ENCODE measurements at places on chromosomes 12 and 14. TPM values are rescaled to one million over a fixed set of nuclear protein-coding genes. Genes with fewer than 3 reads are reported as not detected.

- DNase-seq: no peak
These were observed 128.0 kb downstream of the NUAK1 start for GRCh38 chr12:106010741-106011140.

- DNase-seq: no peak
These were observed 21.5 kb upstream of the GNS start for GRCh38 chr12:64780531-64781279.

PAPLN gene
- 6.0 TPM for total RNA-seq

DNA sequence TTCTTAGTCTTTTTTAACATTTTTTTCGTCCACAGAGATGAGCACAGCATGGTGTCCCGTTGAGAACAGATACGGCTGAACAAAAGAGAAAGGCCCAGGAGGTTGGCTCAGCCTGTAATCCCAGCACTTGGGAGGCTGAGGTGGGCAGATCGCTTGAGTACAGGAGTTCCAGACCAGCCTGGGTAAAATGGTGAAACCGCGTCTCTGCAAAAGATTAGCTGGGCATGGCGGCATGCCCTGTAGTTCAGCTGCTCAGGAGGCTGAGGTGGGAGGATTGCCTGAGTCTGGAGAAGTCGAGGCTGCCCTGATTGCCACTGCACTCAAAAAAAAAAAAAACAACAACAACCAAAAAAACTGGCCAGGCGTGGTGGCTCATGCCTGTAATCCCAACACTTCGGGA is 5.9 kb upstream of the EP400 start:
- DNase-seq: no peak

ISM2 gene
- not detected for total RNA-seq

DNA sequence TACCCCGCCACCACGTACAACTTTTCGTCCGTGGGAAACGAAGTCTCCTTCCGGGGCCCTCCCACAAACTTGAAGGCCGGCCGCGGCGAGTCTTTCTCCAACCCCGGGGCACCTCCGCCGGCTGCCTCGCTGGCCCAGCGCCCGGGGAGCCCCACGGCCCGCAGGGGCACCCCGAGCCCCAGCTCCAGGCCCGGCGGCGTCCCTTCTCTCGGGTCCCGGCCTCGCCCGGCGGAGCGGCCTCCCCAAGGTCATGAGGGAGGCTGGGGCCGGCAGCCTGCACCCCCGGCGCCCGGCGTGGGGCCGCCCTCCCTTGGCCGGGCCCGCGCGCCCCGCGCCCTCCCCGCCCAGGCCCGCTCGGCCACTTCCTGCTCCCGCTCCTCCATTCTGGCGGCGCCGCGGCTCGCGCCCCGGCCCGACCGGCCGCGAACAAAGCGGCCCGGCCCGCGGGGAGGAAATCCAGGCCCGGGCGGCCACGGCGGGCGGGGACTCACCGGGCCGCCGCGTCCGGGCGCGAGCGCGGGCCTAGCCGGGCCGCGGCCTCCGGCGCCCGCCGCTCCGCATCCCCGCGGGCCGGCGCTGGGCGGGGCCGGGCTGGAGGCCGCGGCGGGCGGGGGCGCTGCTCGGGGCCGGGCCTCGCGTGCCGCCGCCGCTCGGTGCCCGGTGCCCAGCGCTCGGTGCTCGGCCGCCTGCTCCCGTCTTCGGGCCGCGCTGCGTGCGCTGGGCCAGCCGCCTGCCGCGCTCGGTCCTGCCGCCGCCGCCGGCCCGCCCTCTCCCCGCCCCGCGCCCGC is at the start of gene AKT1:
AKT1 (minus strand) TSS at position 756 of the 788 bp plus-strand sequence. CDS start 3,105 bp downstream, outside the sequence.
- DNase-seq: no peak

DNA sequence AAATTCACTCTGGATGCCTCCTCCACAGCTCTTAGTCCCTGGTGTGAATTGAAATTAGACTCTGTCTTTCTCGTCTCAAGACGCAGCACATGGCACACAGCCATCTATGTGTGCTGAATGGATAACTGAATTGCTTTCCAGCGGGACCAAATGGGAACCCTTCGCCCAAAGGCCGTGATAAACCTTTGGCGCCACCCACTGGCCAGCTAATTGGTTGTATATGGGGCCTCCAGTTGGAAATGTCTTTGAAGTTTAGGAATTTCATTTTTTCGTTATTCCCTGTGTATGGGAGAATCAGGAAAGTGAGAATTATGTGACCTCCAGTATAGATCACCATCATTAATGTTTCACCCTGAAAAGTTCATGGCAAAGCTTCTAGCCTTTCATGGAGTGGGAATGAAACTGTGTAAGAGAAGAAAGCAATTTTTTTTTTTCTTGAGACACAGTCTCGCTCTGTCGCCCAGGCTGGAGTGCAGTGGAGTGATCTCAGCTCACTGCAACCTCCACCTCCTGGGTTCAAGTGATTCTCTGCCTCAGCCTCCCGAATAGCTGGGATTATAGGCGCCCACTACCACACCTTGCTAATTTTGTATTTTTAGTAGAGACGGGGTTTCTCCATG is 9.8 kb upstream of the HSP90AA1 start:
- DNase-seq: peak; percentile 57

- no peak for DNase-seq
These were observed 16.3 kb downstream of the SMCO2 start for GRCh38 chr12:27462851-27463250.

- peak; percentile 64 for DNase-seq
These were observed 111.5 kb downstream of the SRGAP1 start for GRCh38 chr12:63955831-63956666.

ADAMTS20 gene
- total RNA-seq: not detected

ITGA7 gene
- total RNA-seq: 0.79 TPM

TCL1B gene
- total RNA-seq: not detected

- peak; percentile 97 for DNase-seq
These were observed 7.8 kb downstream of the ZFP36L1 start for GRCh38 chr14:68784978-68785533.

- DNase-seq: peak; percentile 22
These were observed 549.6 kb downstream of the DIO2 start for GRCh38 chr14:79661752-79662151.

PAH gene
- total RNA-seq: not detected

ADCY6 gene
- total RNA-seq: 13.4 TPM

SPTB gene
- total RNA-seq: not detected

DNA sequence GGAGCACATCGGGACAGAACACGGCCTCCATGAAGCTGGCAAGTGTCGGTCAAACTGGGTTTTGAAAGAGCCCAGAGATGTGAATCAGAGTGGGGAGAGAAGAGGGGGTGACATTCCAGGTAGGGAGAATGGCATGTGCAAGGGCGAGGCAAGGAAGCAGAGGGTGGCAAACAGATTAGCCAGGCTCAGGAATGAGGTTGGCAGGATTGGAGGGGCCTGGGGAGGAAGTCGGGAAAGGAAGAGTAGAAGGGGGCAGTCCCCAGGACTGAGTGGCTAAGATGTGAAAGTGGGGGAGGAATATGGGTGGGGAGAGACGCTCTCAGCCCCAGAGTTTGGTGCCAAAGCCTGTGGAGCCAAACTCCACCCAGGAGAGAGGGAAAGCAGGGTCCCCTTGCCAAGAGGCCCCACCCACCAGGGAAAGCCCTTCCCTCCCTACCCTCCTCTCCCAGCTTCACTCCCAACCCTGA is 5.5 kb upstream of the HDAC7 start:
- DNase-seq: peak; percentile 81

DNA sequence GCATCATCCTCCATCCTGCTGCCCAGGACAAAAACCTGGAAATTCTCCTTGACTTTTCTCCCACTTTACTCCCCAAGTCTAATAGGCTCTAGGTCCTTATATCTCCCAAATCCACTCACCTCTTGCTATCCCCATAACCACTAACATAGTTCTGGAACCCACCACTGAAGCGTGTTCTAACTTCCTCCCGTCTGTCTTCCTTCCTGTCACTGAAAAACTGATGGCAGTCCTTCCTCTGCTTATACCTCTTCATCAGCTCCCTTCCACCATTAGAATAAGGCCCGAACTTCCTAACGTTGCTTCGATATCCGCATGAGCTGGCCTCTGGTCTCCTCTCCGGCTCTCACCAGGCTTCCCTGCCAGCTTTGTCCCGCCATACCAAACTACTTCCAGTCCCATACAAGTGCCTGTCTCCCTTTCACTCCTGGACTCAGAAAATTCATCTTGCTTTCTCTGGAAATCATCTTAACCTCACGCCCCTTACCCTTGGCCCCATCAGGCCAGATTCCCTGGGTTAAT is 63.0 kb upstream of the BCL2L14 start:
- no peak for DNase-seq

- DNase-seq: no peak
These were observed 427.9 kb downstream of the AEBP2 start for GRCh38 chr12:19867151-19867550.

FOXG1 gene
- total RNA-seq: not detected

- DNase-seq: no peak
These were observed 60.7 kb downstream of the IRF2BPL start for GRCh38 chr14:76967788-76968187.

DNA sequence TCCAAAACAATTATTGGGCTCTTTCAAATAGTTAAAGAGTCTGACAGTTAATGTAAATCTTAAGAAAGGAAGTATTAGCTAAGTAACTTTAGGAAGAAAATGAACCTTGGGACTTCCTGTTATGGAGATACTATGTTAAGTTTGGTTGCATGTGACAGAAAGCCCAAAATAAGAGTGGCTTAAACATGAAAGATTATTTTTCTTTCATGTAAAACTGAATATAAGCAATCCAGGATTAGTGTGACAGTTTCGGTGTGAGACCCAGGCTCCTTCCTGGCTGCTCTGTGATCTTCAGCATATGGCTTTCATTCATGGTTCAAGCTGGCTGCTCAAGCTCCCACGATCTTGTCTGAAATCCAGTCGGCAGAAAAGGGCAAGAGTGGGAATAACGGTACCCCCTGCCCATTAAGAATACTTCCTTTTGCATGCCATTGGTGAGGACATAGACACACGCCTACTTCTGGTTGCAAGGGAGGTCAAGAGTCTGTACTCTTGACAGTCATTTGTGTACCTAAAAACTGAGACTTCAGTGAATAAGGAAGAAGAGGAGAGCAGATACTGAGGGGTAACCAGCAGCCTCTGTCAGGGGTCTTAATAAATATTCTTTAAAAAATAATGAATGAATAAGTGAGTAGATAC is 2.2 kb upstream of the RPAP3 start:
- no peak for DNase-seq

SLC17A8 gene
- total RNA-seq: not detected

NXPH4 gene
- total RNA-seq: 1.9 TPM

ATL1 gene
- total RNA-seq: 0.79 TPM
